Left lobe of liver (tissue), 2 donors: ENCODE measurements at places on chromosomes 3 and 15.

DNA sequence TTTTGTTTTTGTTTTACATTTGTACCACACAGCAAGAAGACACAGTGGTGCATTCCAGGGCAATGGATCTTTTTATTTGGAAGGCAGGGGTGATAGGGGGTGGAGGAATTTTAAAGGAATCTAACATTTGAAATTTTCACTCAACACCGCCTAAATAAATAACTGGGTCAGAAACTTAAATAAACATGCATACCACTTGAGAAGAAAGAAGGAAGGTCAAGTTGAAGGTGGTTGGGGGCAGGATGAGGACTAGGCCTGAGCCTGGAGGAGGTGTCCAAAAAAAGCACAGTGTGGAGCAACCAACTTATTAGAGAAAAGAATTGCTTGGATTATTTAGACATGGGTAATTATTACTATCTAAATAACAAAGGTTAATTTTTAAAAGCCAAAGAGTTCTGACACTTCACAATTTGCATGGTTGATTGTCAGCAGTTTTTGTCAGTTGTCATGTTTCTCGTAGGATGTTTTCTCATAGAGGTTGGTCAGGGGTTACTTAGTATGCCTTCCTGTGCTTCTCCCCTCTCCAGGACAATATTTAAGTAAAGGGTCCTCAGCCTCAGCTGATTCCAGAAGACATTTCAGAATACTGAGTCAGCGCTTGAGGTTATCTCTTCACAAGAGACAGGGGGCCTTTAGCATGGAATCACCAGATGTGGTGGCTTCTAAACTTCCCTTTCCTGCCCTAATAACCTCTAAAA lies 173.7 kb upstream of the SLC2A2 start:
- no peak for DNase-seq

DNA sequence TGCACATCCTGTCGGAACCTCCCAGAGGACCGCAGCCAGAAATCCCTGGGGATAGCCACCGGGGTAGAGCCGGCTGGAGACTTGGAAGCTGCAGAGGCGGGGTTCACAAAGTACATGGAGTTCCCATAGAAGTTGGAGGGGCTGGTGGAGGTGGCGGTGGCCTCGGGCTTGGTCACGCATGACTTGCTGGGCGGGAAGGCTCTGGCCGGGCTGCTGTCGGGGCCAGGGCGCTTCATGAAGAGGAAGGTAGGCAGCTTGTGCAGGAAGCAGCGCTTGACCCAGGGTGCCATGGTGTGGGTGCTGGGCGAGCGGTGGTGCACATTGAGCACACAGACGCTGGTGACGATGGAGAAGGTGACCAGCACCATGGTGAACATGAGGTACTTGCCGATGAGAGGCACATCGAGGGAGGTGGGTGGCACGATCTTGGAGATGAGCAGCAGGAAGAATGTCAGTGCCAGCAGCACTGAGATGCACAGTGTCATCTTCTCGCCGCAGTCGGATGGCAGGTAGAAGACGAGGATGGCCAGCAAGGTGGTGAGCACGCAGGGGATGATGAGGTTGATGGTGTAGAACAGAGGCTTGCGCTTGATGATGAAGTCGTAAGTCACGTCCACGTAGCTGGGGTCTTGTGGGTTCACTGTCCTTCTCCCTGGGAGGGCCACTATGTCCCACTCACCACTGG lies 8.4 kb upstream of the CHRNA3 start:
- DNase-seq: no peak

DNA sequence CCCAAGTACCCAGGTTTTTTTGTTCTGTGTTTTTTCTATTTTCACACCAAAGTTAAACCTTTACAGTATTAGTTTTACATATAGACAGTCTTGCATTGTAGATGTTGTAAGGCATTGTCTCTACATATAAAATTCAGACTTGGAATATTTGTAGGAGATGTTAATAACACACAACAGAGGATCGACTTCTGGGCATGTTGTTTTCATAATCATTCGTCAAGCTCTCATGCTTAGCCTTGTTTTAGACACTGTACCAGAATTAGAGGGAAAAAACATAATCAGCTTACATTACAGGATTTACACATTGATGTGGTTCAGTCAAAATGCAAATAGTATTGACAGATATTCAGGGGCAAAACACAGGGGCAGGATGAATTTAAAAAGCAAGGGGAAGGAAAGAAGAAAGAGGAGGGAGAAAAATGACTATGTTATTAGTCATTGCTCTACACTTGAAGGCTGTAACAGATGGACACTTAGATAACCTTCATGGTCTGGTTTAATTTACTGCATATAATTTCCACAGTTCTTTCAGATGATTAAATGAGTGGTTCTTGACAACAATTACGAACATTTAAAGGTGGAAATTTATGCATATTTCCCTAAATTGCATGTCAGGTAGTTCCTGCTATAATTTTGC lies 7.5 kb downstream of the CMSS1 start:
- DNase-seq: no peak

DNA sequence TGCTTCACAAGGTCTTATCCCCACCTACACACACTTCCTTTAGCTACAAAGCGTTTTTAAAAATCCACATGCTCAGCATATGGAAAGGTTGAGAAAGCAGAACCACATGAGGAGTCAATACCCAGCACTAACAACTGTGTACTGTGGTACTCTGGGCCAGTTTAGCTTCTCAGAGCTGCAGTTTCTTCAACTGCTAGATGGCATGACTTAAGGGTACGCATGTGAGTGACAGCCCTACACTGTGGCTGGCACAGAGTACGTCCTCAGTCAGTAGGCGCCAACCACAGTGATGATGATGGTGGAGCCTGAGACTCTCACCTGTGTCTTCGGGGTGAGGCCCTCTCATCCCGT lies 17.4 kb downstream of the CCDC12 start:
- DNase-seq: no peak

DNA sequence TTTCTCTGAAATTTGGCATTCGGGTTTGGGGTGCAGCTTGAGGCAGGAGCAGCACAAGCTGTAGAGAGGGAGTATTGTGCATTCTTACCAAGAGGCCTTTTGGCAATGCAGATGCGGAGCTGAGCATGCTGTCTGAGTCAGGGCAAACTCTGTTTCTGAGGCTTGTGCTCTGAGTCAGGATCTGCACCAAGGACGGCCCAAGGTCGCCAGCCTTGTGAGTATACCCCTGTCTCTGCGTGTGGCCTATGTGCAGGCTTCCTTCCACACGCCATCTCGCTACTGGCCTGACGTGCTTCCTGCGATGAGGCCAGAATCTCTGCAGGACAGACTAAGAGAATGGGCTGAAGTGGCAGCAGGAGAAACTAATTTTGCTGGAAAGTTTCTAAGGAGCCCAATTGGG lies 83.8 kb upstream of the ROPN1 start:
- no peak for DNase-seq

DNA sequence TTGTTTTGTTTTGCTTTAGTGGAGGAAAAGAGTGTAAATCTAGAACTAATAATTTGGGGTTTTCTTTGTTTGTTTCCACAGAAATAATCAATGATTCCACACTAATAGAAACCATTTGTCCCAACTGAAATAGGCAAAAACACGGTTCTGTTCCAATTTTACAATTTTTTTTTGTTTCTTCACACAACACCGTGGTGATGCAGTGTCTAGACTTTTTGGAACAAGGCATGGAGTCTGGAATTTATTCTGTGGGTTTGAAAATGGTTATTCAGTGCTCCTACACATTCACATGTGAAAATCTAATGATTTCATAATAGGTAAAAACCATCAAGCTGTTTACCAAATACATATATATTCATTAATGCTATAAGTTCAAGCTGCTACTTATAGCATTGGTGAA lies 629.0 kb upstream of the TGFBR2 start:
- DNase-seq: no peak

DNA sequence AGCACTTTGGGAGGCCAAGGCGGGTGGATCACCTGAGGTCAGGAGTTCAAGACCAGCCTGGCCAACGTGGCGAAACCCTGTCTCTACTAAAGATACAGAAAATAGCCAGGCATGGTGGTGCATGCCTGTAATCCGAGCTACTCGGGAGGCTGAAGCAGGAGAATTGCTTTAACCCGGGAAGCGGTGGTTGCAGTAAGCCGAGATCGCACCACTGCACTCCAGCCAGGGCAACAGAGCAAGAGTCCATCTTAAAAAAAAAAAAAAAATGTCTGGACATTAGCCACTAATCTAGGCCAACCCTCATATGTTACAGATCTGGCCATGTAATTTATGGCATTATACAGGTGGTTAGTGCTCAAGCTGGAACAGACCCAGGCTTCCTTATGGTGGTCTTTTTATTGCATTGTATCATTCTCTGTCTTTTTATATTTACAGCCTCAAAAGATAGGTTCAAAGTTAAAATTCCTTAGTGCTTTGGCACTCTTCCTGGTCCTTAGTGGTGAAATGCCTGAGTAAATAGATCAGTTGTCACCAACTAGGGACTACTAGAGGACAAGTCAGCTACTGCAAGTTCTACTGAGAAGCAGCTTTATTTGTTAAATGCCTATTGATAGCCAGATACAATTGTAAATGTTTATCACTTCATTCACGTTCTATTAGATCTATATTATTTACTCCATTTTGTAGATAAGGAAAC lies 16.0 kb downstream of the STARD9 start:
- DNase-seq: no peak

DNA sequence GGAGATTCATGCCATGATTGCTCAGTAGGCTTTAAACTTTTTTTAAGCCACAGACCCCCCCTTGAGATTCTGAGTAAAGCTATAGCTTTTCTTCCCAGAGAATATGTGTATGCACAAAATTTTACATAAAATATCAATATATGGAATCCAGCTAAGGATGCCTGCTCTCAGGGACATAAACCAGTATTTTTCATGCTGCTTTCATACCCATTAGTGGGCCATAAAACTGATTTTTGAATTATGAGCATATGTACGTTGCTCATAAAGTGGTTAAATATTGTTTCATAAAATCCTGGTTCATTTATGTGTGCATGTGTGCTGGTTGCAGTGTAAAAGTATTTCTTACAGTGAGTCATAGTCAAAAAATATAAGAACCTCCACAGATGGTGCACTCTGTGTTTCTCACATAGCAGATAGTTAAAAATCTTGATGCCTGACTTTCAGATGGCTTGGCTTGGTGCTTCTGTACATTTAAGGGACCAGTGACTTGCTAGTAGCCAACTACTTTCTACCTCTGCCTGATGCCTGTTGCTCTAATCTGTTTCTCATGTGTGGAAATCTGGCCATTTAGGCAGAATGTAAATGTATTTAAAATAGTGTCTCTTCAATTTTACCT lies 71.9 kb downstream of the ARHGEF26 start:
- no peak for DNase-seq

DNA sequence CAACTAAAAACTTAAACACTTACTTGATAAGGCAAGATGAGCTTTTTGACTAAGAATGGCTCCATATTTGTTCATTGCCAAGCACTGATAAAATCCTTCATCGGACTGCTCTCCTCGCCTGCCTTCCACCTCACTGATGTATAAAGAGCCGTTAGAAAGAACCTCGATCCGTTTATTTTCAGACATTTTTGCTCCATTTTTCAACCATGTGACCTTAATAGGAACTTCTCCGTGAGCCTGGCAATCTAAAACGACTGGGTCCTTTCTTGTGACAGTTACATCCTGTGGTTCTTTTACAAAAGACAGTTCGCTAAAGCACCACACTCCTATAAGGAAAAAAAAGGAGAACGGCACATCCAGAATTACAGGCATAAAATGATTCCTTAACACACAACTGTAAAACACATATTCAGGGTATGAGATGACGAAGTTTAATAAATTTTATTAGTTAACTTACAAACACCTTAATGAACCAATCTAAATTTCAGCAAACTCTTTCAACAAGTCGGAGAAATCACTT lies 2.5 kb downstream of the PRTG start:
- no peak for DNase-seq

DNA sequence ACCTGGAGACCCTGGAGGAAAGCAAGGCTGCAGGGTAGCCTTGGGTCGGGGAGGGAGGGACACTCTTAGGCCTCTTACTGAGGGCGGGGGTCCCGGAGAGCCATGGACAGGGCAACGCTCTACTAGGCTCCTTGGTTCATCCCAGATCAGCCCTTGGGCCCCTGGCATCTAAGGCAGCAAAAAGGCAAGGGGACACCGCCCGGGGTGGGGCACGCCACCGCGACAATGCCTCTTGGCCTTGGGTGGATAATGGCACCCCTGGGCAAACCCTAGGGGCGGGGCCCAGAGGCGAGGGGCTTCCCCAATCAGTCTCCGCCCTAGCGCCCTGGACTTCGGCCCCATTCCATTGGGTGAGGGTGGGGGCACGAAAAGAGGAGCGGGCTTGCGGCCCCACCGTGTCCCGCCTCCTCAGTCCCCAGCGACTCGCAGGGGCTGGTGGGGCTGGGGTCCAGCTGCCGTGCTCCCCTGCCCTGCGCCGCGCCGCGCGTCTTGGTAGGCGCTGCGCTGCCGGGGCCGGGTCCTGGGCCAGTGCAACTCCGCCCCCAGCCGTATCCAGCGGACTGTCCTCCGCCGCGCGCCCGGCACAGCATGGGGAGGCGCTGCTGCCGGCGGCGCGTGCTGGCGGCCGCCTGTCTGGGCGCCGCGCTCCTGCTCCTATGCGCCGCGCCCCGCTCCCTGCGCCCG lies at the start of gene CHST13:
Gene CHST13 (plus strand): TSS at position 411 of the 684 bp plus-strand sequence. CDS start 178 bp downstream, at position 589.
- peak; percentile 95 for DNase-seq

DNA sequence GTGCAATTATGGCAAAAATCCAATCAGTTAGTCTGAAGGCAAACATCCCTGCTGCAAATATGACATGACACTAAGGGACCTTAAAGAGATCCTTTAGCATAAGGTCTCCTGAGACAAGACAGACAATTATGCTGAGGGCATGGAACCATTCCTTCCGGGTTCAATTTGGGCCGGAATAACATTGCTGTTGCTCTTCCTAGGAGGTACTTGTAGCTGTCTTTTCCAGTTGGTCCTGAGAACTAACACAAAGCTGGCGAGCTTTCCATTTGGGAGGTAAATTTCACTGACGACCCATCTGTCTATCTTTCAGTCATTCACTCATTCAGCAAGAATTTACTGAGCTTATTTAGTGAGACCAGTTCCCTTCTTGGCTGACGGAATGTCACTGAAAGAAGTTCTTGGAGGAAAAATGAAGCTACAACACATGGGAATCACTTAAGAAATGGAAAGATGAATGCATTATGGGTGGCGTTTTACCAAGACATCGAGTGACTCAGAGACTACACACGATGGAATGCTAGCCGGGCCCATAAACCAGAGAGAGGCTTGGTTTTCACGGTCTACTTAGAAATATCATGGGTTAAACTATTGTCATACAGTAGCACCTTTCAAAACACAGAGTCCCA lies 215.5 kb downstream of the PDZRN3 start:
- DNase-seq: no peak

GRCh38 chr3:81095956-81096355 lies 665.5 kb downstream of the GBE1 start:
- no peak for DNase-seq

- no peak for DNase-seq
These were observed 15.6 kb downstream of the MTHFS start for GRCh38 chr15:79881254-79881653.

GRCh38 chr15:78216276-78217104 lies 17.9 kb downstream of the ACSBG1 start:
- peak; percentile 94 for DNase-seq
